ENCODE measurements at places on chromosomes 6 and 20. TPM values are rescaled to one million over a fixed set of nuclear protein-coding genes. Genes with fewer than 3 reads are reported as not detected.

DNA sequence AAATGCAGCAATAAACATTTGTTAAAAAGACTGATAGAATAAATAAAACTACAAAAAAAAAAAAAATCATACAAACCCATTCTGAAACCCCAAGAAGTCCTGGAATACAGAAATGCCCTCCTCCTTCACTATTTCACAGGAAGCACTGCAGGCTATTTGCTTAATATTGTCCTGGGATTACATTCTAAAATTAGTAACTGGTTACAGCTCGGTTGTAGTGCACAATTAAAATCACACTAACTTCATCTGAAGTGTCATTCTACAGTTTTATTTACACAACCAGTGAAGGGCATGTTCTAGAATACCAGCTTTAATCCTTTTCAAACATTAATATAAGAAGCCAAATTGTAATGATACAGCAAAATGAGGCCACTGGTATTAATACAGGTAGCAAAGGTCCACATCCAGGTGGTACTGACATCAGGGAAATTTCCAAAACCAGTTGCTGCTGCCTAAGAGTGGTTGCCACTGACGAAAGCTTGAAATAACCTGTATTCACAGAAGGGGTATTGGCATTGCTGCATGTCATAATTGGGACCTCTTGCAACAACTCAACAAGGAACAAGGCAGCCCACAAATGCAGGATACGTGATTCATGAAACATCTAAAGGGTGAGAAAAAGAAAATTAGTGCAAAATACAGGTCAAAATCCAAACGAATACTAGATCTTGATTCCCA, 26.9 kb downstream of the AKIRIN2 start:
- DNase-seq: no peak

DNA sequence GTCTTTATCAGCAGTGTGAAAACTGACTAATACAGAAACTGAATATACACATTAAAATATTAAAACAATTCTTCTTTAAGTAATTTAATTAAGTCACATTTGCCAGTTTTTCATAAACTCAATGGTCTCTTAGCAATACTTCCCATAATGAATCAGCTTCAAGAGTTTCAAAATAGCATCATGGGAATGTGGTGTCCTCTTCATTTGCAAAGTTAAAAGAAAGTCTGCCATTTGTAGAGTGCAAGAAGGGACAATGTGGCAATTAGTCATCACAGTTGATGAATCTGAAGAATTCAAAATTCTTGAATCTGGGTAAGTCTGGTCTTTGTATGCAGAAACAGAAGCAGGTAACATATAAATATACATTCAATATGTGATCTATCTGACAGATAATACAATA, 38.7 kb downstream of the SYNE1 start:
- no peak for DNase-seq

DNA sequence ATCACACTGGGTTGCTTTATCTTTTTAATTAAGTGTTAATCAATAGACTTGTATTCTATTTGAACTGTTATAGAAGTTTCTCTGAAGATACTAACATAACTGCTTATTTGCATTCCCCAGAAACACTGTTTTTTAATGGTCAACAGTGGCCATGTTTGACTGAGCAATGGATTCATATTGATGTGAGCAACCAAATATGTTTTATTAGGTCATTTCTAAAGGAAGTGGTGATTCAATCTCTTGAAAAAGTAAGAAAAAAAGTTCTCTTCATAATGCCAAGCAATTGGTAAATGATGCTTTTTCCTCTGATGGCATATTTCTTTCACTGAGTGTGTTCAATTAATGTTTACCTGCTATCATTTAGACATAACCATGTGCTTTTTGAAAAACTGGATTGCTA, 593.0 kb upstream of the CITED2 start:
- DNase-seq: no peak

GRCh38 chr20:47334022-47334551, 22.4 kb downstream of the ZMYND8 start:
- DNase-seq: peak; percentile 42

GRCh38 chr6:79399499-79399898, 137.7 kb downstream of the LCA5 start:
- no peak for DNase-seq

LY6G5B gene
- total RNA-seq: 11.0 TPM

EYA2 gene
- total RNA-seq: 3.5 TPM

CLVS2 gene
- total RNA-seq: 0.03 TPM

DNA sequence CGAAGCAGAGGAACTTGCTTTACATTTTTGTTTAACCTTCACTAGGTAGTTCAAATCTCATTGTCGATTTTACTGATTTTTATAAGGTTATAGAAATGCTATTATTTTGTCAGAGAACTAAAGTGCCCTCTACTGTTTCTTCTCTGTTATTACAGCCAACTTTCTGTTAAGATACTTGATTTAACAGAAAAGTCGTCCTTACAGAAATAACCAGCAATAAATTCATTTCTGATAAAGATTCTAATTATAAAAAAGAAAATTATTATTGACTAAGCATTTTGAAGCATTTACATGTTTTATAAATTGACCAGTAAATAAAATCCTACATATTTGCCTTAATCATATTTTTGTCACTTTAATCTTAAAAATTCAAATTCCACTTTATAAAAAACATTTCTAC, 60.8 kb downstream of the OGFRL1 start:
- DNase-seq: no peak

DNA sequence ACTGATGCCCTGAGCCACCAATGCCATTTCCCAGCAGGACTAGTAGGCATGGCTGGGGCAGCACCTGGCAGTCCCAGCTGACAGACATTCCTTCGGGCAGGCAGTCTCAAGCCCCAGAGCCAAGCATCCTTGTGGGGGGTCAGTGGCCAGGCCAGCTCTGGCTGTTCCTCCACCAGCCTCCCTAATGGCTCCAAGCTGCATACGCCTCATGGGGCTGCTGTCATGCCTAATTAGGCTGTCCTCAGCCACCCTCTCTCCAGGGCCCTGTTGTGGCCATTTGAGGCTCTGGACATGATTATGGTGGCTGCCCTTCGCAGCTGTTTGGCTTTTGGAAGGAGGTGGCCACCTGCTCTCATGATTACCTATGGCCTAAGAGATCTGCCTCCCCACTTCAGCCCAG, 79.4 kb downstream of the DLGAP4 start:
- DNase-seq: no peak

GRCh38 chr6:89162047-89162371, 16.2 kb downstream of the PM20D2 start:
- DNase-seq: no peak

DNA sequence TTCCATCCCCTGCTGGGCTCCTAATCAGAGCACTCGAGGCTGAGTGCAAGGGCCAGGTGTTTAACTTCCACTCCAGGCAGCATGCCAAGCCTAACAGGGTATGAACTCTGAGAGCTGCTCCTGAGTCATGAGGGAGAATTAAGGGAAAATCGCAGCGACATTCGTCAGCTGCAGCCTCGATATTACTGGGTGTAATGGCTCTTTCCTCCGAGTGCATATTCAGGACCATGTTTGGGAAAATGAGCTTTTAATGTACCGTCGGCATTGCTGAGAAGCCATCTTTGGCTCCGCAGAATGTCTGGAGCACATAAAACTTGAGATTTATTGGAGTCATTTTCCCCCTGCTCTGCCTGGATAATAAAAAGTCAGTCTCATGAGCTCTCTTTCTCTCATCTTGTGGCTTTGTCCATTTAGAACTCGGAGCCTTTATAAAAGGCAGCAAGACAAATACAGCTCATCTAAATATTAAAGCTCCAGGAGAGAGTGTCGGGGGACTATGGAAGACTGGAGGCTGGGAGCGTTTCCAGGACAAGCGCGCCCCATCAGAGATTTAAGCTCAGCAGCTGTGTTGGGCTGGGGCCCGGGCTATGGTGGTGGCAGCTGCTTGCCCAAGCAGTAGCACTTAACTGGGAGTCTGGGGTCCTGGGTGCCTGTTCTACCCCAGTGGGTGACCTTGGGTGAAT, 103.7 kb downstream of the TOX2 start:
- DNase-seq: peak; percentile 75

Measured in lower lobe of right lung (tissue), 2 donors.